ENCODE measurements at places on chromosomes 3 and 15. TPM values are rescaled to one million over a fixed set of nuclear protein-coding genes. Genes with fewer than 3 reads are reported as not detected.

Gene SCN5A
- 0.35 TPM for total RNA-seq

Gene MUSTN1
- total RNA-seq: not detected

Gene SLC51A
- 0.82 TPM for total RNA-seq

Gene GHSR
- not detected for total RNA-seq

Gene CPB1
- not detected for total RNA-seq

Gene SNURF
- total RNA-seq: 1.5 TPM

Data from pericardium fibroblast (primary cell).